ENCODE measurements at places on chromosomes 16 and 17.

GRCh38 chr17:77709594-77709993 lies 248.9 kb upstream of the TNRC6C start:
- DNase-seq: no peak

DNA sequence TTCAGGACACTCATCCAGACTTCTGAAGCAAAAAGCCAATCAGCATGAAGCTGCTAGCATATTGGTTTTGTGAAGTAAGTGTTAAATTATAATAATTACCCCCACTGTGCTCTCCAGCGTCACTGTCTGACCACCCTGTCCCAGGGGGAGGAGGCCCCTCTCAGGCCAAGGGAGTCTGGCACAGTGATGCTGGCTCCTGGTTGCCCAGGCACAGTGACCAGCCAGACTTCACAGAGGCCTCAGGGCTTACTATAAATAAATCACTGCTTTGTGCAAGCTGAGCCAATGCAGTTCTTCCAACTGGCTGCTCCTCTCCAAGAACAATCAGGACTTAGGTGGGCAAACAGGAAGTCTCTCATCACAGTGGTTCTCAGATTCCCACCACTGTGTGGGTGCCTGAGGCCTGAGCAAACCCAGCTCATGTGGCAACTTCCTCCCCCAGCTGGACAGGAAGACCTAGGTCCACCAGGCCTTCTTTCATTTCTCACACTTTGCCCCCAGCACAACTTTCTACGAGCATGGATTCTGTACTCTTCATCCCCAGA lies 1.7 kb upstream of the DBNDD1 start:
- peak; percentile 31 for DNase-seq

DNA sequence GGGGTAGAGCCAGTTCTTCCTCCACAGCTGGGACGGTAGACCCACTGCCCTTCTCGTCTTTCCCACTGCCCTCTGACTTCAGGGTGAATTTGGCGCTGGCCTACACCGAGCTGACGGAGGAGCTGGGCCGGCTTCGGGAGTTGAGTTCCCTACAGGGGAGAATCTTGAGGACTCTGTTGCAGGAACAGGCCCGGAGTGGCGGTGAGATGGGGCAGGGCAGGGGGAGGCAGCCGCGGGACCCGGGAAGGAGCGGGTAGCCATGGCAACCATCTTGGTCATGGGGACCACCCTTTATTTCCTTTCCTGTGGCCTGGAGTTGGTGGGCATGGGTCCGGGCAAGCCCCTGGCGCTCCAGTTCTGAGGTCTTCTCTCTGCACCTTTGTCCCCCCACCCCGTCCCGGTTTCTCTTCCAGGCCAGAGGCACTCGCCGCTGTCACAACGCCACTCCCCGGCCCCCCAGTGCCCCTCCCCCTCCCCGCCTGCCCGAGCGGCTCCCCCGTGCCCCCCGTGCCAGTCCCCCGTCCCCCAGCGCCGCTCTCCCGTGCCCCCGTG lies 14.4 kb downstream of the TBKBP1 start:
- no peak for DNase-seq

- no peak for DNase-seq
Measured at GRCh38 chr17:49815761-49816281, 27.3 kb downstream of the KAT7 start.

GRCh38 chr16:3183445-3184139 lies 4.4 kb upstream of the OR1F1 start:
- DNase-seq: no peak

GRCh38 chr17:47915776-47916398 lies 19.9 kb downstream of the SP2 start:
- DNase-seq: no peak

GRCh38 chr16:12356632-12357340 lies 380.3 kb downstream of the SNX29 start:
- DNase-seq: no peak

DNA sequence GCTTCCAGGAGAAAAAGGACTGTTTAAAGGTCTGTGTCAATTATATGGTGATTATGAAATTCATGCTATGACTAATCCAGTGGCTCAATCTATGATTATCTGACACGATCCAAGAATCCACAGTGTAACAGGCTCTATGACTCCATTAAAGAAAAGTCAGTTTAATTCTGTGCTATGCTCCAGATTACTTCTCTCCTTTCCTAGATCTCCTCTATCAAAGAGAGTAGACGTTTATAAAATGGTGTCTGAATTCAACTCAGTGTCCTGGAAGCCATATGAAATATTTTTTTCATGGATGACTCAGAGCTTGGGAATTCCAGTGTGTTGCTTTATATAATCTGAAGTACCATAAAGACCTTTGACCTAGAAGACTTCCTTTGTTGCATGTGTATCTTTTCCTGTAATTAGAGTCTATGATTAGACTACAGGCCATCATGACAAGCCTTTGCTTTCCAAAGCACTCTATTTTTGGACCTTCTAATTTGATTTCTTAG lies 27.0 kb upstream of the NF1 start:
- DNase-seq: no peak

DNA sequence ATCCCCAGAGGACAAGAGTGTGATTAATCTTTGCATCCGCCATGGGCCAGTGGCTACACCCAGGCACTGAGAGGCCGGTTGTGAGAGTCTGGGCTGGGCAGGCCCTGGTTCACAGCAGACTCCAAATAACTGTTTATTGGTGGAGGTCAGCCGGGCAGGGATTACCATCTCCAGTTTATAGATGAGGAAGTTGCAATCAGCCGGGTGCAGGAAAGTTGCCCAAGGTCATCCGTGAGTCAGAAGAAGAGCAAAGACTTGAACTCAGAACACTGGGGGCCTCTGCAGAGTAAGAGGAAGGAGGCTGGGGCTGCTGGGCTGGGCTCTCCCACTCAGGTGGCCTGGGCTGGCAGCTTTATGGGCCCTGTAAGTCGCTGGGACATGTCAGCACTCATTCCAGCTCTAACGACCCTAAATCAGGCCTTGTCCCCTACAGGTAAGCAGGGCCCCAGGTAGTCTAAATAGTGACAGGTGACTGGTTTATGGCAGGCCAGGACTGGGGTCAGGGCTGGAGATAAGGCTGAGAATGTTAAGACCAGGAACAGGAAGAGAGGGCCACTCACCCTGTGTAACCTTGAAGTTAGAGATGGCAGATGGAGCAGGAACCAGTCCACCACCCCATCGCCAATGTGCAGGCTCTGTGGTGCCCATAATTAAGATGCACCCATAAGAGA lies 2.1 kb upstream of the CA4 start:
- DNase-seq: no peak

Measured in COR-L47 (cell line).